ENCODE measurements at places on chromosomes 2 and 18.

- DNase-seq: peak; percentile 46
Measured at GRCh38 chr18:48228841-48229240, 180.3 kb downstream of the ZBTB7C start.

DNA sequence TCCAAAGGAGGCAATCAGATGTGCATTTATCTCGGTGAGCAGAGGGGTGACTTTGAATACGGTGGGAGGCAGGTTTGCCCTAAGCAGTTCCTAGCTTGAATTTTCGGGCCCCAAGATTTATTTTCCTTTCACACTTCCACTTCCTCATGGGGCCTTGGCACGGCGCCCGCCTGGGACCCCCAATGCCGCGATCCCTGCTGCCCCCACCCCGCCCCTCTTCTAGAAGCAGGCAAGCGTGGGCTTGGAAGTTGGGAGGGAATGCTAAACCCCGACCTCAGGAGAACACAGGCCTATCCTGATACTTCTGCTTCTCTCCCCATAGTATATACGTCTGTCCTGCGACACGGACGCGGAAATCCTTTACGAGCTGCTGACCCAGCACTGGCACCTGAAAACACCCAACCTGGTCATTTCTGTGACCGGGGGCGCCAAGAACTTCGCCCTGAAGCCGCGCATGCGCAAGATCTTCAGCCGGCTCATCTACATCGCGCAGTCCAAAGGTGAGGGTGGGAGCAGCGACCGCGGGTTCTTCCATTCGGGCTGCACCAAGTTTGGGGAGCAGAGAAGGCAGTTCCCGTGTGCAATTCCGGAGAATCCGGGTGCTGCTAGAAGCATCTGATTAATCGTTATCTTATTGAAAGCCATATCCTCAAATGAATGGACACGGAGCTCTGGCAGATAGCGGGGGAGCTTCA is 21.6 kb downstream of the TRPM8 start:
- DNase-seq: no peak

DNA sequence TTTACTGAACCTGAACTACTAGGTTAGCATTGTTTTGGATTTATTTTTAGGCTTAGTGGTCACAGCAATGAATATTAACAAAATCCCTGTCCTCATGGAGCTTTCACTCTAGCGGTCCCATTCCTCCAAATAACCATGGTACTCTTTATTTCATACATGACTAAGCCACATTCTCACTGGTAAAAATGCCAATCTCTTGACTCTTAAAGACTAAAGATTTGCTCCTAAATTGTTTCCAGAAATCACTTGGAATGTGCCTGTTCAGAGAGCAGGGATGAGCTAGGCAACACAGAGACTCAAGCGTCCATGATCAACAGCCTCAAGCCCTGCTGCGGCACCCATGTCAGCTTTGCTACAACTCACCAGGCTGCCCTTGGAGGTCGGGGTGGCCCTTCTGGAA is 13.5 kb downstream of the LMAN1 start:
- no peak for DNase-seq

DNA sequence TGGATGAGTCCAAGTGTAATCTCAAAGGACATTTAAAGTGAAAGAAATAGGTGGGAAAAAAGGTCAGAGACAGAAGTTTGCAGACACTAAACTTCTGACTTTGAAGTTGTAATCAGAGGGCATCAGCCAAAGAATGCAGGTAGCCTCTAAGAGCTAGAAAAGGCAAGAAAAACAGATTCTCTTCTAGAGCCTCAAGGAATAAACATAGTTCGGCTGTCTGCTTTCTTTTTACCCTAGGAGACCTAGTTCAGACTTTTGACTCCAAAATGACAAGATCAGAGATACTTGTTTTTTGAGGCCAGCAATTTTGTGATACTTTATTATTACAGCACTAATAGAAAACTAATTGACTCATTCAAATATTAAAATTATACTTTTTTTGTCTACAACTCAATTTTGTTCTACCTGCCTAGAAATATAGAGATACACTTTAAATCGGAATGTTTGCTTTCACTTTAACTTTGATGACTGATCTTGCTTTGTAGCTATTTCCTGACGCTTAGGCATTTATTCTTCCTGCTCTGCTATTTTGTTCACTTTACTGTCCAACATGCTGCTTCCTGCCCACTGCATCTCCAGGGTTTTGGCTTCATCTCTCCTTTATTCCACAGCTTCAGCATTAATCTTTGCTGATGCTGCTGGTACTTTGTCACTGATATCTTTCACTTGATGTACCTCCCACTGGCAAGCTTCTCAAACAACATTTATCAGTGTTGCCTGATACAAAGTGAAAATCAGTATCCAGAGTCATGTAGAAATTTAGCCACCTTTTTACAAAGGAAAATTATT is 272.5 kb downstream of the DSEL start:
- peak; percentile 13 for DNase-seq

DNA sequence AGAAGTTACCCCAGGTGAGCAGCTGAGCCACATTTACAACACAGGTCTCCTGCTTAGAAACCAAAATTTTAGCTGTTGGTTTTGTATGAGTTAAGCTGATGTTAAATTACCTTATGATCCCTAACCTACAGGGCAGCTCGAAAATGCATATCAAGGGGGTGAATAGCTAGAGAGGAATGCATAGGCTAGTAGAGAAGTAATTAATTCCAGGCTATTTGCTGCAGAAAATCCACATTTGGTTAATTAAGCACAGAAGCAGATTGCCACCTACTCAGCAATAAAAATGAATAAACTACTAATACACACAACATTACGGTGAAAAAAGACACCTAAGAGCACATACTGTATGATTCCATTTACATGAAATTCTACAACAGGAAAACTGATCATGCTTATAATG is 91.4 kb downstream of the OSBPL1A start:
- DNase-seq: no peak

DNA sequence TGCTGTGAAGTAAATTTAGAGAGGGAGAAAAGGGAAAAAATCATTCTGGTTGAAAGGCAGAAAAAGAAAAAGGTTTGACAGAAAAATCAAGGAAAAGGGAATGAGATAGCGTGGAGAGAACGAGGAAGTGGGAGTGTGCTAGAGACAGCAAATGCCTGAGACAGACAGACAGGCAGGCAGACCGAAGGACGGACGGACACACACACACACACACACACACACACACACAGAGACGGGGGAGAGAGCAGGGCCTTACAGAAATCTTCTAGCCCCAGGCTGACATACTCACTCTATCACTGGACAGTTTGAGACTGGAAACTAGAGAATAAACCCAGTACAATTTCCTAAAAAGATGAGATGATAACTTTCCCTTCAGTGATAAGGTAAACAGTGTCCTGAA is 238.4 kb downstream of the ZNF521 start:
- DNase-seq: no peak

- DNase-seq: peak; percentile 44
Measured at GRCh38 chr2:96082211-96083063, 33.9 kb downstream of the ADRA2B start.

GRCh38 chr2:172968061-172968469 is 107.6 kb upstream of the MAP3K20 start:
- DNase-seq: peak; percentile 58

DNA sequence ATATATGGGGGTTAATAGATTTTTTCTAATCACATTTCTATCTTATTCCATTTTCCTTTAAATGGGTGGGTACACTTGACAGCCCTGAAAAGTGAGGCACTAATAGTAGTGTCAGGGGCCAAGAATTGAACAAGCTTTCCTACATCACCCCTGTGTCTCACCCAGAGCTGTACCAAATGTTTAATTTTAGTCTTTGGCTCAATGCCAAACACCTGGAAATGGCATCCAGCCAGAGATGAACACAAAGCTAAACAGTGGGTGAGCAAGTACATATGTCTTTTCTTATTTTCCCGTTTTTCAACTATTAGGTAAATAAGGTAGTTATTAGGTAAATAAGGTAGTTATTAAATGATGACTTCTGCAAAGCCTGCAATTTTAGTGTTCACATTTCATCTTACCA is 276.3 kb upstream of the ERBB4 start:
- DNase-seq: no peak

DNA sequence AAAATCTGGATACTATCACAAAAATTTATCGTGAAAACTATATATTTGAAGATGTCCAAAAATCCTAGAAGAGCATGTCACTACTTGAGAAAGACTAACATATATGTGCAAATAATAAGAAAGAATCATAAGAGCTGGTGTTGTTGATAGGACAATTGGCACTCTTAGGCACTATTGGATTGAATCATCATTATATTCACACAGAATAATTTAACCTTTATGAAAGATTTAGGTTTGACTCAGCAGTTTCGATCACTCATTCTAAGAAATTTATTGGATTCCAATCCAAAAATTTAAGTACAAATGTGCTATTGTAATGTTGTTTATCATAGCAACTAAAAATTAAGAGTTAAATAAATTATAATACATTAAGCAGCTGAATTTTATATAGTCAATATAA is 503.6 kb downstream of the SPAG16 start:
- DNase-seq: no peak

- no peak for DNase-seq
Measured at GRCh38 chr18:313931-314330, 46.1 kb upstream of the THOC1 start.

- DNase-seq: peak; percentile 93
Measured at GRCh38 chr2:64311948-64312621, 141.9 kb upstream of the LGALSL start.

DNA sequence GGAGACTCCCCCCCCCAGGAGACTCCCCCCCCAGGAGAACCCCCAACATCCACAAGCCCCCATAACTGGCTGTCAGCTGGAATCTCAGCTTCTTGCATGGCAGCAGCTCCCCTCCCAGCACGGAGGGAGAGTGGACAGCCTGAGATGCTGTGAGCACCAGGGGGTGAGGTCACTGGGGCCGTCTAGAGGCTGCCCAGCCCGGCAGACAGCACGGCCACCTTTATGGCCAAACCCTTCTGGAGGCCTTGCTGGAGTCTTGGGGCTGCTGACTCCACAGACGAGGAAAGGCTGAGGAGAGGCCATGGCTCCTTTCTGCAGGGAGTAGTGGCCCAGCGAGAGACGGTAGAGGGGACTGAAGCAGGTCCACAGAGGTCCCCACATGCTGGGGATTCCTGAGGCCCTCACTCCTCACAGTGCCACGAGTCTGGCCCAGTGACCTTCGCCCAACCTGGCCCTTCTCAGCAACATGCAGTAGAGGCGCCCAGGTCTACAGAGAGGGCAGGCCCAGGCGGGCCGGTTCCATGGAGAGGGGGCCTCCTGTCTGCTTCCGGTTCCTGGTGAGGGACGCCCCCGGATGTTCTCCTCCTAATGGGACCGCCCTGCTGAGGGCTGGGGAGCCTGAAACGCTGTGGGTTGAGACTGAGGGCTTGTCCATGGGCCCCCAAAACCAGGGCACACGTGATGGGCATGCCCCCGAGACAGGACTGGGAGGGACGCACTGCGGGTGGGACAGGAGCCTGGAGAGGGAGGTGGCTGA is 122.6 kb upstream of the CTDP1 start:
- no peak for DNase-seq

- no peak for DNase-seq
Measured at GRCh38 chr18:27478459-27478858, 293.4 kb upstream of the CHST9 start.

GRCh38 chr2:235004329-235004903 is 52.6 kb downstream of the SH3BP4 start:
- no peak for DNase-seq

DNA sequence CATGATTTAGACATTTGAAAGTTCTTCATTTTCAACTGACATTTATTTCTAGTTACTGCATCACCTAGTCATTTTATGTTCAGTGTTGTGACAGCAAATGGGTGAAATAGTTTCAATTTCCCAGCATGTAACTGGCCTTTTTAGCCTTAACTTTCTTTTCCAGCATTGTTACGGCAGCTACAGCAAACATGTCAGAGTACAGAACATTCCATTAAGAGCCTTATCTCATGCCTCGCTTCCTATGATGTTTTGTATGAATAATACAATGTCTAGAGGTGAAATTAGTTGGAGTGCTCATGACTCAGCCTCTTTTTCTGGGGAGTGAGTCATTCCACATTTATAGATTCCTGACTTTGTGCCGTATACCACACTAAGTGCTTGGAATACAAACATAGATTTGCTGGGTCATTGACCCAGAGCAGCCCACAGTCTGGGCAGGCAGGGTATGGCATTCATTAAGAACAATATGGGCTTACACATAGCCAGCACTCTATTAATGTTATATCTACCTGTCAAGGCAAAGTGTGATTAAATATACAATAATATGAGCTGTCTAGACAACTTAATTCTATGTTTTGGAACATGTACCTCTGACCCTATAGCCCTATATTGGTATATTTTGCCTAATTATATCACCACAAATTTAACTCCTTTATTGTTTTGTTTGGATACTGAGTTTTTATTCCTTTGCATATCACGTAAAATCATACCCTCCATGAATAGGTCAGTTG is 72.2 kb downstream of the MAP2 start:
- DNase-seq: peak; percentile 51

DNA sequence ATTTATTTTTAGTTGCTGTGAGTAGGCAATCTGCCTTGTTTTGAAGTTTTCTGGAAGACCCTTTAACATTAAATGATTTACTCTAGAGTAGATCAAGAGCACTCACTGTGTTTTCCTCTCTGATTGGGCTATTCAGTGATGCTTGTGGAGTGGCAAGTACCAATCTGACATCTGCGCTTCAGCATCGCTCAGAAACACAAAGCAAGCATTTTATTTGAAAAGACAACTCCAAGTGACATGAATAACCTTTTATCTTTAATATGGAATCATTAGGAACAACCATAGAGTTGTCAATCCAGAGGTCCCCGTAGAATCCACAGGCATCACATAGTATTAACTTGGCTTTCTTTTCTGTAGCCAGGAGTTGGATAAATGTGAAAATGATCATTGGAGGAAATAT is 114.7 kb downstream of the CPS1 start:
- no peak for DNase-seq

GRCh38 chr18:55334875-55335274 is 253.1 kb downstream of the TCF4 start:
- DNase-seq: peak; percentile 71

- no peak for DNase-seq
Measured at GRCh38 chr2:178363252-178363651, 87.7 kb downstream of the PRKRA start.

Measured in muscle of leg (tissue), 16 donors.